ENCODE measurements at places on chromosomes 6 and 20.
A peak's percentile ranks its signal among the peaks of the same experiment; 100 is the strongest.

DNA sequence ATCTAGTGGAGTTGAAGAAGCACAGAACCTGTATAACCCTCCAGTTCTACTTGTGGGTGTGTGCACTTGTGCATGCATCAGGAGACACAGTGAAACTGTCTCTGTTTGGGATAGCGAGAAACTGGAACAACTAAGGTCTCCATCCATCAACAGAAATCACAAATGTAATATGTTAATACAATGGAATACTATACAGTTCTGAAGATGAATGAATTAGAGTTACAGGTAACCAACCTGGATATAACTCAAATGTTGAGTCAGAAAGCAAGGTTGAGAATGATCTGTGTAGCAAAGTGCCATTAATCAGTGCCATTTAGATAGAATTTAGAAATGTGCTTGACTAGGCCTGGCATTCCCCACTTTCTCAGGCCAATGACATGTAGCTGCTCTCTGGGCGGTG, 4.6 kb upstream of the NSFL1C start:
- no peak for DNase-seq

DNA sequence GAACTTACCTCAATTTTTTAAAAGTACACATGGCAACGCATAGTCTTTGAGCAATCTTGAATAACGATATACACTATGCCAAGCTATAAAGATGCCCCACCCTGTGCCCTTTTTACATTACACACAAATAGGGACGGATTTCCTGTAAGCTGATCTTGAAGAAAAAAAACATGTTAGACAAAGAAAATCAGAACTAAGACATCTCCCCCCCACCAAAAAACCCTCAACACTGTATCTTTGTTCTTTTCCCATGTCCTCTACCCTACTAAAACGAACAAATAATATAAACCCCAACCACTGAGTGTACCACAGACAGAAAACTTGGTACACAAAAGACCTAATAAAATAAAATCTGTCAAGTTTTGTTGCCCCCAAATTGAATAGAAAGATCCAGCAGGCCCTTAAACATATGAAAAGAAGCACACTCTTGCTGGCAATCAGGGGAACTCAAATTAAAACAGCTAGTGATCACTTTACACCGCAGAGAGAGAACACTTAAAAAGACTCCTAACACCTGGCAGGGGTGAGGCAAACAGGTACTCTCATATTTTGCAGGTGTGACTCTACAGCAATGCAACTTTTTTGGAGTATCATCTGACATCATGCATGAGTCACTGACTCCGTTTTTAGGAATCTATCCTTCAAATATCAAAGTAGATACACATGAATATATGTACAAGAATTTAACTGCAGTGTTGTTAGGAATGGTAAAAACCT, 29.6 kb downstream of the BACH2 start:
- DNase-seq: peak; percentile 33

- no peak for DNase-seq
Observed at GRCh38 chr6:17200395-17200794, 80.8 kb upstream of the RBM24 start.

GRCh38 chr6:158807515-158808441, 11.4 kb downstream of the EZR start:
- DNase-seq: no peak

DNA sequence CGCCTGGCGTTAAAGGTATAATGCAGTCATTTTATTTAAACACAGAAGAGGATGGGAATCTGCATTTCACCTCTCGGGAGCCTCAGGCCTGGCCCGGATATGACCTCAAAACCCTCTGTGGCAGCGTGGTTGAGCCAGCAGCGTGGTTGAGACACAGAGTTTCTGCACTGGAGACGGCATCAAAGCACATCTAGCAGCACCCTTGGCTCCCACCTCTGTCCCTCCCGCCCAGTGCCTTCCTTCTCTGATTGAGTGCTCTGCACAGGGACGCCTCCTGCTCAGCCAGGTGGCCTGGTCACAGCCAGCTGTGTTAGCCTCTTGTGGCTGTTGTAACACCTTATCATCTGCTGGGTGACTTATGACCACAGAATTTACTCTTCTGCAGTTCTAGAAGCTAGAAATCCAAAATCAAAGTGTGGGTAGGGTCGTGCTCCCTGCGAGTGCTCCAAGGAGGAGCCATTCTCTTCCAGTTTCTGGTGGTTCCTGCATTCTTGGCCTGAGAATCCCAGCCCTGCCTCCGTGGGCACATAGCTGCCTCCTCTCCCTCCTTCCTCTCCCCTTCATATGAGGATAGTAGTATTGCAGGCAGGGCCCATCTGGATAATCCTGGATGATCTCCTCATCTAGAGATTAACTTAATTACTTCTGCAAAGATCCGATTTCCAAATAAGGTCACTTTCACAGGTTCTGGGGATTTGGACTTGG, 156.7 kb downstream of the SYCP2 start:
- no peak for DNase-seq

DNA sequence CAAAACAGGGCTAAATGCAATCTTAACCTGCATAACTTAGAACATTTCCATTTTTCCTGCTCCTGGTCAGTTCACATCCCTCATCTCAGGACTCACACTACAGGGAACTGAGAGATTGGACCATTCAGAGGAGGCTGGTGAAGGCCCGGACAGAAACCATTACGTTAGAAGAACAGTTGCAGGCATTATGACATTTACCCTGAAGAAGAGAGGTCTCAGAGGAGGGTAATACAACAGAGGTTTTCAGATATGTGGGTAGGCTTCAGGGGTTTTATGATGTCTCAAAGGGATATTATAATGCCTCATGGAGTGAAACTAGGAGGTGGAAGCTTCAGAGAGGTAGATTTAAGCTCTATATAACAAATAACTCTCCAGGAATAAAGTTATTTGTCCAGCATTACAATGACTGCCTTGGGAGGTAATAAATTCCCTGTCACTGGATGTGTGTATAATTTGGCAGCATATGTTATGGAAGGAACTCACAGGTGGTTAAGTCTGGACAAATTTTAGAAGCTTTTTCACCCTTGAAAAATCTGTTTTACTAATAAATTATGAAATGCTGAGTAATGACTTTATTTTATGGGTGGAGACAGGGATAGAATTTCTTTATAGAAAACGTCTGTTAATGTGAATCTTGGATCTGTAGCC, 36.7 kb upstream of the RIPOR2 start:
- DNase-seq: no peak

- DNase-seq: no peak
Observed at GRCh38 chr6:111427341-111428116, 55.5 kb downstream of the REV3L start.

DNA sequence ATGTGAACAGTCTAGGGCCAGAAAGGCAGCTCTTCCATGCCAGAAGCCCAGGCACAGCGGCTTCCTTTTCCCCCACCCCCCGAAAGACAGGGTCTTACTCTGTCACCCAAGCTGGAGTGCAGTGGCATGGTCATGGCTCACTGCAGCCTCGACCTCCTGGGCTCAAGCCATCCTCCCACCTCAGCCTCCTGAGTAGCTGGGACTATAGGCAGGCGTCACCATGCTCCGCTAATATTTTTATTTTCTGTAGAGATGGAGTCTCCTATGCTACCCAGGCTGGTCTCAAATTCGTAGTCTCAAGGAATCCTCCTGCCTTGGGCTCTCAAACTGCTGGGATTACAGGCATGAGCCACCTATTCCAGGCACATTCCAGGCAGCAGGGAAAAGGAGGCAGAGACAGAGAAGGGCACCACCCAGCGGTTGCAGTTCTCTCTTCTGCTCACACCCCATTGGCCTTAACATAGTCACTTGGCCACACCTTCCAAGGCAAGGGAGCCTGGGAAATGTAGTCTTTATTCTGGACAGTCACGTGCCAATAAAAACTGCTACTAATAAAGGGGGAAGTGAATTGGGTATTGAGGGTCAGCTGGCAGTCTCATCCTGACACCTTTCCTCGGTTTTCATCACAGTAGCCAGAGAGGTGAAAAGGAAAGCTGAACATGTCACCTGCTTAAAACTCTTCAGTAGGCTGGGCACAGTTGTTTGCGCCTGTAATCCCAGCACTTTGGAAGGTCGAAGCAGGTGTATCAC, 205.9 kb downstream of the ZMYND8 start:
- DNase-seq: peak; percentile 55

- DNase-seq: no peak
Observed at GRCh38 chr6:162184465-162184864, 543.1 kb downstream of the PRKN start.

DNA sequence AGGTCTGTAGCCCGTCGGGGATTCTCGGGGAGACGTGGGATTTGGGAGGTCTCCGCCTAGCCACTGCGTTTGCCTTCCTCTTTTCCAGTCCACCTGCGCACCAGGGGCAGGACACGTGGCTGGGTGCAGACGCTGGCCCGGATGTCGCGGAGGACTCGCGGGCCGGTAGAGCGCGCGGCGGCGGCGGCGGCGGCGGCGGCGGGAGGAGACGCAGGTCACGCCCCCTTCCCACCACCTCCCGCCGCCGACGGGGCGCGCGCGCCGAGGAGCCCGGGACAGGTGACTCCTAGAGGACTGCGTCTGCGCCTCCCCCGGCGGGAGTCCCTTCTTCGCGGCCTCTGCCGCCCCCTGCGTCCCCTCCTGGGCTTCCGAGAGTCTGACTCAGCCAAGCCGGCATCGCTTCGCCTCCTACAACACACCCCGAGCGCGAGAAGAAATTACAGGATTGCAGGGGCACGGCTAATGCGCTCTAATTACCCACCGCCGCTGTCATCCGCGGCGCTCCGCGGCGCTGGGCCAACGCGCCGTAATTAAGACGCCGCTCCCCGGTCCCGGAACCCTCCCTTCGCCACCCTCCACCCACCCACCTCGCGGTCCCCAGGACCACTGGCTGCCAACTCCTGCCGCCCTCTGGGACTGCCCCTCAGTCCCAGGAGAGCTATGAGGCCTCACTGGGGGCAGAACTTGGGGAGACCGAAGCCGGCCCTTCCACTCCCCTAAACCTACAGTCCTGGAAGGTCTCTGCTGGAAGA, 124.5 kb downstream of the MRPL14 start:
- peak; percentile 84 for DNase-seq

- DNase-seq: no peak
Observed at GRCh38 chr6:139330826-139331500, 39.2 kb upstream of the TXLNB start.

GRCh38 chr6:30776390-30777154, 32.2 kb upstream of the IER3 start:
- no peak for DNase-seq

DNA sequence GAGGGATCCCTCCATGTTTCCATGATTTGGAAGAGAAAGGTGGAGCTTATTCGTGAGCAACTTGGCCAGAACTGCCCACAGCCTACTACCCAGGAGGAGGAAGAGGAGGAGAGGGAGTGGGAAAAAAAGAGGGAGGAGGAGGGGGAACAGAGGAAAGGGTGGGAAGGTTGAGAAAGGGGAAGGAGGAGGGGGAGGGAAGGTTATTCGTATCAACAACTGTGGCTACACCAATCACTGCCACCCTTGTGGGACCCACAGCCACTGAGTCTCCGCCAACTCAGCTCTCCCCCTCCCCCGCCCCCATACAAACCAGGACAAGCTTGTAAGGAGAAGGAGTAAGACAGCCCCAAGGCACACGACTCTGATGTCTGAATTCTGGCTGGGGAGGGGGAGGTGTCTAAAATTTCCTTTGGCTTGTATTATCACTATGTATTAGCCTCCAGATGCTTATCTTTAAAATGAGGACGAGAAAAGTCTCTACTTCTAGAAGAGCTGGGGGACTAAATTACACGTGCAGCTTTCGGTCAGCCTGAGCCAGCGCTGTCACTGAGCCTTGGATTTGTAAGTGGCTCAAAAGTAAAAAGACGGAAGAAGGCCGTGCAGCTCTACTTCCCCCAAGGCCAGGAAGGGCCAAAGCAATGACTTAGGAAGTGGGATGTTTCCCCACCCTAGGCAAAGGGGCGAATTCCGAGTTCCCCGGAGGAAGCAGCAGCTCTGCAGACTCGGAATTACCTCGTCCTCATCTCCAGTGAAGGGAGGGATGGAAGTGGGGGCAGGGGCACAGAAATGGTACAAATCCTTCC, 1.0 kb downstream of the FKBP1A start:
- DNase-seq: no peak

- peak; percentile 72 for DNase-seq
Observed at GRCh38 chr6:87922947-87923330, 124.7 kb upstream of the SPACA1 start.

GRCh38 chr6:134902074-134902861, 47.6 kb downstream of the ALDH8A1 start:
- no peak for DNase-seq

- DNase-seq: no peak
Observed at GRCh38 chr6:130610303-130610702, 216.9 kb upstream of the SMLR1 start.

DNA sequence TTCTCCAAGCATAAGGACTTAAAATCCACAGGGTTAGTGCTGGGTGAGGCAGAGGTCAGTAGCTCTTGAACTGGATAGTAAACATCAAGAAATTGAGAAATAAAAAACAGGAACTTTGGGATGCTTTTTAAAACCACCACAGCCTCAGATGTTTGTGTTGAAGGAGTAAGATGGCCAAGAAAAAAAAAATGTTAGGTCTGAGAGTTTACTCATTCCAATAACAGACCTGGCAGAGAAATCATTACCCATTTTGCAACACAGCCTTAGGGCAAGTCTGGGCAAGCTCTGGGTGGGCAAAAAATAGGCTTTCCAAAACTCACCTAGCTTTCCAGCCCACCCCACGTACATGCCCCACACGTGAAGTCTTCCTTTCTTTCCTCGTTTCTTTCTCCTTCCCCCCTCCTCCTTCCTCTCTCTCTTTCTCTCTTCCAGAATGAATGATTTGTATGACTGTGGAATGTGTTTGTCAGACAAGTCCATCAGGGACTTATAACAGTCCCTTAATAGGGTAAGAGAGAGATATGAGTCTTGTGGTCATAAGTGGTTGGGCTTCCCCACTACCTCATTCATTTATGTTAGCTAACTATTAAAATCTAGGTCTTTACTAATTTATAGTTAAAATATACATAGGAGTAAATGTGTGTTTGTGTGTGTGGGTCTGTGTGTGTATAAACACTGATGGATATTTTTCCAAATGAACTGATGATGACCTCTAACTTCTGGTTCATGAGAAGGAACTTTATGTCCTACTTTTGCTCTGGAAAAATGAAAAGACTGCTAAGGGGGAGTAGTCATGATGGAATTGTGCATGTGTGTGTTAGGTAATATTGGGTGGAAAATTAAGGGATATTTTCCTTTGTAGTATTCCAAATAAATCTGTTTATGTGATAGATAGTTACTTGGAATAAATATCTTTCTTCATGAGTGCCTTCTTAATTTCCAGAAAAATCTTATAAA, 18.0 kb upstream of the DSE start:
- DNase-seq: no peak

GRCh38 chr6:150969901-150970300, 104.4 kb downstream of the MTHFD1L start:
- DNase-seq: no peak

GRCh38 chr6:20746024-20746423, 211.8 kb downstream of the CDKAL1 start:
- DNase-seq: no peak

- DNase-seq: no peak
Observed at GRCh38 chr6:164502833-164503232, 806.6 kb downstream of the C6orf118 start.

GRCh38 chr6:80209430-80209829, 103.0 kb downstream of the BCKDHB start:
- no peak for DNase-seq

Measured in NCI-H1417 (cell line).